ENCODE measurements at places on chromosomes 5 and 9. TPM values are rescaled to one million over a fixed set of nuclear protein-coding genes. Genes with fewer than 3 reads are reported as not detected.

MEF2C gene
- total RNA-seq = 26.9 TPM

VLDLR gene
- total RNA-seq = 21.5 TPM

PFN3 gene
- total RNA-seq = not detected

FBP2 gene
- total RNA-seq = not detected

TEX48 gene
- total RNA-seq = not detected

RC3H2 gene
- 44.9 TPM for total RNA-seq

IFNA13 gene
- not detected for total RNA-seq

TERT gene
- total RNA-seq = 13.7 TPM

CDKN2B-AS1 gene
- 39.7 TPM for total RNA-seq

FCN1 gene
- 4.6 TPM for total RNA-seq

CRB2 gene
- total RNA-seq = 0.69 TPM

DNA sequence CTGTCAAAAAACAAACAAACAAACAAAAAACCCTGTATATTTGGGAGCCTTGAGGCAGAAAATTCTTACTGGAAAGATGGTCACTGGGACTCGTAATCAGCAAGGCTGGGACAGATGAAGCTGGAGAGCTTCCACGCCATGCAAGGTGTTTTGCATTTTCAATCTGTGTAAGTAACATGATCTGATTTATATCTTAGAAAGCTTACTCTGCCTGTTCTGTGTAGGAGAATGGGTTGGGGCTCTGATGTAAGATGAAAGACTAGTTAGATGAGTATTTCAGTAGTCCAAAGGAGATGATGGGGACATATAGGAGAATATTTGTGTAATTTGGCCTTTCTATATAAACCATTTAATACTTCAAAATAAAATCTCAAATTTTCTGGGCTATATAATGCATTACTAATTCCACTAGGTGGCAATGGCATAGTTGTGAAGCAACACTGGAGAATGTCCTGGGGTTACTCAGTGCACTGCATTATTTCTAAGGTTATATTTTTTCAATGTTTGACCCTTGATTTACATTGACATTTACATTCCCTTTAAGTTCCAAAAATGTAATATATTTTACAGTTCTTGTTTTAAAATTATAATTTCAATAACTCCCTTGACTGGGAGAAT is 21.9 kb upstream of the FSD1L start:
- DNase-seq = no peak

- no peak for DNase-seq
Measured at GRCh38 chr5:177588413-177588909, 3.5 kb upstream of the TMED9 start.

- no peak for DNase-seq
Measured at GRCh38 chr5:99285606-99286005, 356.8 kb upstream of the CHD1 start.

DNA sequence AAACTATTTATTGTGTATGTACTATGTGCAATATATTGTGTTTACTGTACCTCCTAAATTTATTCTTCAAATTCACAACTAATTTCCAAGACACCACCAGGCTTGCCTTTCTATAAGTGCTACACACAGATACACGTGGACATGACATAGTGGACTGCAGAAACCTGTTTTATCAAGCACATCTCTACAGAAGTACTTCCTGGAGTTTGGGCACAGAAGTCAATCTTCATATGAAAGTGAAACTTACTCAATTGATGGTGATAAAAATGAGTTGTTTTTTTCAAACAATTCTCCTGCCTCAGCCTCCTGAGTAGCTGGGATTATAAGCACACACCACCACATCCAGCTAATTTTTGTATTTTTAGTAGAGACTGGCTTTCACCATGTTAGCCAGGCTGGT is 57.6 kb downstream of the NLN start:
- DNase-seq = no peak

DNA sequence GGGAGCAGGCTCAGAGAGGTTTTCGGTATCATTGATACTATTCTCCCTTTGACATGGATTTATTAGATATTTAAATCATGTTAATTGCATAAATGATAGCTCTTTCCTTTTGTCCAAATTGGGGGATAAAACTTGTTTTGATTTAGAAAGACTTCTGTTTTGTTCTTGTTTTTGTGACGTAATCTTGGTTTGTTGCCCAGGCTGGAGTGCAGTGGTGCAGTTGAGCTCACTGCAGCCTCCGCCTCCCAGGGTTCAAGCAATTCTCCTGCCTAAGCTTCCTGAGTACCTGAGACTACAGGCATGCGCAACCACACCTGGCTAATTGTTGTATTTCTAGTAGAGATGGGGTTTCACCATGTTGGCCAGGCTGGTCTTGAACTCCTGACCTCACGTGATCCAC is 7.1 kb downstream of the MAT2B start:
- DNase-seq = no peak

DNA sequence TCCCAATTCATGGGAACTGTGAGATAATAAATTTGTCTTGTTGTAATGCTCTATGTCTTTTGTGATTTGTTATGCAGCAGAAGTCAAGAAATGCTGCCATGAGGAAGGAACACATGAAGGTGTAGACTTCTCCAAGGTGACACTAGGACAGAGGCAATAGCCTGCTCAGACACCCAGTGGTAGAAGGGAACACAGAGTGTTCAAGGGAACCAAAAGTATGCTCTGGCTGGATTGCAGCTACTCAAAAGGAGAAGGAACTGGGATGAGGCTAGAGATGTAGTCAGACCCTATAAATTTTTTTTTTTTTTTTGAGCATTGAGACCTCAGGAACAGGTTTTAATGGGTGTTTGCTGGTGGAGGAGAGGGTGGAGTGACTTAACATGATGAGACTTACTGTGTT is 232.5 kb downstream of the PARP8 start:
- no peak for DNase-seq

DNA sequence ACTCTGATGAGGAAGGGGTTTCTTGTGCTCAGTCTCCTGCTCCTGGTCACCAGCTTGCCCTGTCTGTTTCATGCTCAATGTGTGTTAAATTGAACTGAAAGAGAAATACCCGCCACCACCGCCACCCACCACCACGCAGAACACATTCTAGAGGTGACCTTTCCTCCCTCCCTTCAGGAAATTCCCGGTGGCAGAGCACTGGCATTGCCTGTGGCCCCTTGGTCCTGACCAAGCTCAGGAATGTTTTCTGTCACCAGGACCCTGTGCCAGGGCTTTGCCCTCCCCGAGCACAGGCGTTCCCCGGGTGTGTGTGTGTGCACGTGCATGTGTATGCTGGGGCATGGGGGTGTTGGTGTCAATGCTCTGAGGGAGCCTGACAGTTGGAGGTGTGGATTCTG is 10.2 kb upstream of the SLC25A51 start:
- DNase-seq = no peak

DNA sequence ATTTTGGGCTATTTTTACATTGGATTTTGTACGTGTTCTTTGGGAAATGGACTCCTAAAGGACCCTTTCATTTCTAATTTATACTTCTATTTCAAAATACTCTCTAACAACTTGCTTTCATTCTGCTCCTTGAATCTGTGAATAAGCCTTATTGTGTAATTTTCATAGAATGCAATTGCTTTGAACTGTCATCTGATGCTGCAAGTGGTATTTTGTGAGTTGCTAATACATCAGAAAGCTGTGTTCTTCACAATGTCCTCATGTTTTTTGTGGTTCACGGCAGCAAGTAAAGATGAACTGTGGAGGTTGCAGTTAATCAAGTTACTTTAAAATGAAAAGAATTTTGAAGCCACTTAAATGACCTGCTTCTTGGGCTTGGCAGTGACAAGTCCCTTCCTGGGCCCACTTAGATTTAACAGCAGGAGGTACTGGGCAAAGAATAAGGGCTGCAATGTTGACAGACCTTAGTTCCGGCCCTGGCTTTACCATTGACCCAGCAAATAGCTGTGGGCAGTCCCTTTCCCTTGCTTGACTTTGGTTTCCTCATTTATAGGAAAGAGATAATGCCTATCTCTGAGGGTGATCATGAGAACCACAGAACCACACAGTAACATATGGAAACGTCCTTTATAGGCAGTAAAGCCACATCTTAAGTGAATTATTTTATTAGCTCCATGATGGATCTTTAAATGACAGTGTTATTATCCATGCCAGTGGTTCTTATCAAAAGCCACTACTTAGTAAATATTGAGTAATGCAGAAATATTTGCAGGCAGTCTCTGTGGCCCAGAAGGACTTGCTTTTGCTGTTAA is 54.8 kb downstream of the IQGAP2 start:
- no peak for DNase-seq

DNA sequence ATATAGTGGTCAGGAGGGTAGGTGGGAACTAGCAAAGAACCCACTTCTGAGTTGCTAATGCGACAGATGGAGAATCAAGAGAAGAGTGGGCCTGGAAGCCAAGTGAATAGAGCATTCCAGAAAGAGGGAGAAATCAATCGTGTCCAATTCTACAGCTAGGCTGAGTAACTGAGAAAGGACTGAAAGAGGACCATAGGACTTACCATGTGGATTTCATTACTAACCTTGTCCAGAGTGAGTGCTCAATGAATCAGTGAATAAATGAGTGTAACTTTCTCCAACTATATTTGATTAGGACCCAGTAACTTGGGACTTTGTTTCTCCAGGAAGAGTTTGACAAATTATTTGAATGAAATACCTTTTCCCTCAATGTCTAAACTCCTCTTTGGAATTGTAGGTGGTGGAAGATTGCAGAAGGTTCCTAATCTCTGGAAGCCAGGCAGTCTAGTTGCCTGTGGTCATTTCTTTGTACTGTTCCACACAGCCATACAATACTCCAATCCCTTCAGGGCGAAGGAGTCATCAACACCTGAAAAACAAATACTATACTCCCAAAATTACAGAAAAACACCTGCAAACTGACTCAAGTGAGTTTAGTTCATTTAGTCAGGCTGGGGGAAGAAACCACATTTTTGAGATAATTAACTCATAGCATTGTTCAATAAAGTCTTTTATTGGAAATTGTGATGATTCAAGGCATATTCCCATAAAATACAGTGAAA is 2.6 kb upstream of the F2RL1 start:
- DNase-seq = no peak

GRCh38 chr9:12882430-12882829 is 107.6 kb downstream of the LURAP1L start:
- DNase-seq = no peak

GRCh38 chr5:61167382-61167781 is 5.1 kb upstream of the SMIM15 start:
- DNase-seq = no peak

- peak; percentile 48 for DNase-seq
Measured at GRCh38 chr5:31048282-31049270, 144.9 kb upstream of the CDH6 start.

DNA sequence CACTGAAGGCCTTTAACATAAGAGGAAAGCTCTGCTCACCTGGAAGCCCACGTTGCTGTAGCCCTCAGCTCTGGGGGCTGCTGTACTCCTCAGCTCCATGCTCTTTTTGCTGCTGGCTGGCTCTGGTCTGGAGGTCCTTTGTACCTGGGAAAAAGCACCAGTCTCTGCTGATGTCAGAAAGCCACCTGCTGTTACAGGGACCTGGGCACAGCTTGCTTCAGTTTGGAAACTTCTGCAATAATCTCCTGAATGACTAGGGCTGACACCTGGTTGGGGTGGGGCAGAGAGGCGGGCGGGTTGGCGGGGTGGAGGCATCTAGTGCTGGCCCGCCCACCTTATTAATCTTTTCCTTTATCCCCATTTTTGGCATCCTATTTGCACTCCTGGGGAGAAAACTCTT is at the start of gene SLC28A3:
TSS of gene SLC28A3 (minus strand) at position 224 of the 400 bp plus-strand sequence. CDS start at position 99, 125 bp downstream.
- DNase-seq = peak; percentile 81

DNA sequence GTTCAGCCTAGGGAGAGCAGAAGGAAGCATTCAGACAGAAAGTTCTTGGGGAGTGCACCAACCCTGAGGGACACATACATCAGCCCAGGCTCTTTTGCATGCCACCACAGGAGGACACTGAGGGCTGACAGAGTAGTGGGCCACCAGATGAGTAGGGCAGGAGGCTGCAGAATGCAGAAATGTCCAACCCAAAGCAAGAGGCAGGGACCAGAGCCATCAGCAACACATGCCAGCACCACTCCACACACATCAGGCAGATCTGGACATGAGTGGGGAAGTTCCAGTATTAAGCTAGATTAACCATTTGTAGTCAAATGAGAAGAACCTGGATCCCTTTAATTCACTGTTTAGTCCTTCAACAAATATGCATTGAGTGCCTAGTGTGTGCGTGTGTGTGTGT is 35.7 kb upstream of the OTULINL start:
- no peak for DNase-seq

GRCh38 chr5:158121678-158122077 is 262.7 kb upstream of the CLINT1 start:
- no peak for DNase-seq

All from colonic mucosa (tissue), 4 donors.